Heart left ventricle (tissue), 16 donors: ENCODE measurements at places on chromosomes 13 and 19. TPM values are rescaled to one million over a fixed set of nuclear protein-coding genes. Genes with fewer than 3 reads are reported as not detected.

Gene MFSD12
- polyA plus RNA-seq: 19.0 TPM

Gene YJU2
- polyA plus RNA-seq: 26.7 TPM

DNA sequence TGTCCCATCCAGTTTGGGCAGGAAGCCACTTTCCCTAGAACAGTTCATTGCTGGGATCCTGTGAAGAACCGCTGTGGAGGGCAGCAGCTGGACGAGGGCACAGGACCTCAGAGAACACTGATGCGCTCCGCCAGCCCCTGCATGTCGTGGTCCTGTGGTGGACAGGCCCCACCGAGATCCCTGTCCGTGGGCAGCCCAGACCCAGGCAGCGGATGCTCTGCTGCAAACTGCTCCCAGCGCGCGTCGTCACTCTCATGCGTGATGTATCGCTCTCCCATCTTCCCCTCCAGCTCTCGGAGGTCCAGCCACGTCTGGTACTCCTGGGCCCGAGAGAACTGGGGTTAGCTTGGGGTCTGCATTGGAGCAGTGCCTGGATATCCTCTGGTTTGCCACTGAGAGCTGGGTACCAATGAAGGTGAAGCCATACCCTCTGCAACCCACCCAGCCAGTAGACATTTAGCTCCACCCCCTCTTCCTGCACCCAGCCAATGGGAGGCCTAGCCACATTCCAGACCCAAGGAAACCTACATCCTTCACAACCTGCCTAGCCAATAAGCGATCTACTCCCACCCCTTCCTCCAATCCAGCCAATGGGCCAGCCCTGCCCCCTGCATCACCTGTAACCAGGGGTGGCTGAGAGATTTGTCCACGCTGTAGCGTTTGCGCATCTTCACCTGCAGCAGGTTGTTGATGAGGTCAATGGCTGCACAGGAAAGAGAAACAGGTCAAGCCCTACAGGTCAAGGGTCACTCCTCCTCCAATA lies 13.6 kb upstream of the DACT3 start:
- no peak for DNase-seq
- no peaks in the 10 kb centered on the region for H3K36me3 ChIP-seq
- no peak overlapping the region for H3K4me3 ChIP-seq
- H3K27me3 ChIP-seq: no peaks in the 10 kb centered on the region
- no peak overlapping the region for H3K27ac ChIP-seq

GRCh38 chr13:33111414-33112110 lies 95.3 kb downstream of the KL start:
- H3K36me3 ChIP-seq: peaks cover 19% of the 10 kb centered on the region
- peaks cover 62% of the 10 kb centered on the region for H3K4me1 ChIP-seq
- DNase-seq: no peak
- H3K27ac ChIP-seq: peak overlapping the region; percentile 61
- no peaks in the 10 kb centered on the region for H3K27me3 ChIP-seq
- no peak overlapping the region for H3K4me3 ChIP-seq

GRCh38 chr19:46189971-46190888 lies 39.3 kb upstream of the IGFL1 start:
- H3K36me3 ChIP-seq: no peaks in the 10 kb centered on the region
- H3K27ac ChIP-seq: no peak overlapping the region
- H3K4me3 ChIP-seq: no peak overlapping the region

DNA sequence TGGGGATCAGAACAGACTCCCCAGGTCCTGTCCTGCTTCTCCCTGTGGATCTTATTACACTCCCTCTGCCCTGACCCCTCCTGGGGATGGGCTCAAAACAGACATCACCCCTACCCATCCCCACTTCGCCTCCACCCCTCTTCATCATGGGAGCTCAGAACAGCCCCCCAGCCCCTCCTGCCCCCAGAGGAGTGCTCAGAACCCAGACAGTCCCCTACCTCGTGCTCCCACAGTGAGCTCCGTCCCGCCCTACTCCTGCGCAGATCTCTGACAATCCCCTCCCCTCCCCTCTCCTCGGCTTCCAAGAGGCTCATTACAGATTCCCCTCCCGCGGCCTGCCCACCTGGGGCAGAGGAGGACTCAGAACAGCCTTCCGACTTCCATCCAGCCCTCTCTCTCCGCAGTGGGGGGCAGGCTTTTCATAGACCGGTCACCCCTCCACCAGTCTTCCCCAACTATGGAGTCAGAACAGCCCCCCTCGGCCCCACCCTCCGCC lies 6.1 kb downstream of the NXNL1 start:
- H3K4me3 ChIP-seq: no peak overlapping the region
- no peaks in the 10 kb centered on the region for H3K4me1 ChIP-seq
- H3K36me3 ChIP-seq: no peaks in the 10 kb centered on the region
- H3K27ac ChIP-seq: no peak overlapping the region
- H3K27me3 ChIP-seq: peaks cover 63% of the 10 kb centered on the region

- H3K36me3 ChIP-seq: no peaks in the 10 kb centered on the region
- H3K4me3 ChIP-seq: no peak within 1 kb of the TSS
- H3K4me1 ChIP-seq: peaks cover 45% of the 10 kb centered on the region
These were observed at the start of gene GNG8 for GRCh38 chr19:46635920-46636761. Gene GNG8 (minus strand): TSS chr19:46636202. CDS start chr19:46634682, 1,520 bp downstream.

DNA sequence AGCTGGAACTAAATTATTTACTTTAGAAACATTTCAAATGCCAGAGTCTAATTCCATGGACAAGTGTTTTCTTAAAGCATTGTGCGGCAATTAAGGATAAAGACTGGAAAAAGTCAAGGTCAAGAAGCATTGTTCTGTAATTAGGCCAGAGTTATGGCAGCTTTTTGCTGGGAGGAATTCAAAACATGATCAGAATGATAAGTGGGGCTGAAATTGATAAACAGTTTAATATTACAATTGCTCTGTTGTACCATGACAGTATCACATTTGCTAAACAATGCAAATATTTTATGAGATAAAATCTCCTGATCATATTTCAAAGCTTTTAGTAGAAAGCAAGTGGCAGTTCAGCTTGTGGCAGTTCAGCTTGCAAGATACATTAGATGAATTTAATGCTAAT lies 513.7 kb downstream of the GPC6 start:
- H3K4me1 ChIP-seq: no peaks in the 10 kb centered on the region
- no peak for DNase-seq
- H3K27ac ChIP-seq: no peak overlapping the region

GRCh38 chr13:46039411-46040182 lies 12.9 kb downstream of the ZC3H13 start:
- no peaks in the 10 kb centered on the region for H3K4me1 ChIP-seq
- no peak for DNase-seq
- H3K4me3 ChIP-seq: no peak overlapping the region
- no peak overlapping the region for H3K27ac ChIP-seq

GRCh38 chr19:2057484-2058469 lies 6.7 kb upstream of the MKNK2 start:
- H3K4me3 ChIP-seq: no peak overlapping the region
- H3K27ac ChIP-seq: peak overlapping the region; percentile 92
- H3K4me1 ChIP-seq: peaks cover 50% of the 10 kb centered on the region
- DNase-seq: no peak
- no peaks in the 10 kb centered on the region for H3K36me3 ChIP-seq
